Eye (tissue), 1 donor: ENCODE measurements at places on chromosomes 5 and 9.

GRCh38 chr5:40171971-40172370 is 507.7 kb upstream of the PTGER4 start:
- DNase-seq = no peak

- peak; percentile 82 for DNase-seq
Measured at GRCh38 chr5:113212244-113212920, 222.4 kb downstream of the TSSK1B start.

GRCh38 chr5:153365547-153365946 is 124.9 kb upstream of the GRIA1 start:
- DNase-seq = no peak

- no peak for DNase-seq
Measured at GRCh38 chr5:57445705-57446037, 36.9 kb downstream of the ACTBL2 start.

GRCh38 chr9:14923701-14924100 is 13.5 kb upstream of the FREM1 start:
- no peak for DNase-seq

- DNase-seq = no peak
Measured at GRCh38 chr5:38420246-38420645, 136.2 kb downstream of the LIFR start.

DNA sequence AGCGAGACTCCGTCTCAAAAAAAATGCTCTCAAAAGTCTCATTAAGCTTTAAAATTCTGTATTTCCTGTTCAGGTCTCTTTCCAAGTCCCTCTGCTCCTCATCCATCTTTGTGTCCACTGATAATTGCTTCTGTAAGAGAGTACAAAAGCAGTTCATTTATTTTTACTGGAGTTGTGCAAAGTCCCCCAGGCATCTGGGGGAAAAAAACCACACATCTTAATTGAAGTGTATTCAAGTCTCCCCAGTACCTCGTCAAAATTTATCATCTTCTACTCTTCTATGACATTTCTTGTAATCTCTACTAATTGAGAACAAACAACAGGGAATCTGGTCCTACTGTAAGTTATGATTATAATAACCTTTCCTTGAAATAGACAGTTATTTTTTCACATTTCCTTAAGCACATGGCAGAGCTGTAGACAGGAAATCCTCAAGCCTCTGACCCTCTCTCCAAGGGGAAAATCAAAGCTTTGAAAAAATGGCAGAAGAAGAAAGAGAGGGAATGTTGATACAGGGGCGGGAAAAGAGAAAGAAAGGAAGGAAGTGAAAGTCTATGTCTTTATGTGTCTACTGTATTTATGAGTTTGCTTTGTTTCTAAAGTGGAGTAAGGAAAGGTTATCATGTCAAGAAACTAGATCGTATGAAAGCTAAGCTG is 51.5 kb downstream of the RAI14 start:
- DNase-seq = no peak

- DNase-seq = peak; percentile 74
Measured at GRCh38 chr5:138241688-138242571, 28.8 kb upstream of the CDC23 start.

GRCh38 chr5:172885597-172886340 is 51.7 kb downstream of the ERGIC1 start:
- no peak for DNase-seq
